AG04450 (cell line): ENCODE measurements at places on chromosomes 2 and 18. TPM values are rescaled to one million over a fixed set of nuclear protein-coding genes. Genes with fewer than 3 reads are reported as not detected.

DNA sequence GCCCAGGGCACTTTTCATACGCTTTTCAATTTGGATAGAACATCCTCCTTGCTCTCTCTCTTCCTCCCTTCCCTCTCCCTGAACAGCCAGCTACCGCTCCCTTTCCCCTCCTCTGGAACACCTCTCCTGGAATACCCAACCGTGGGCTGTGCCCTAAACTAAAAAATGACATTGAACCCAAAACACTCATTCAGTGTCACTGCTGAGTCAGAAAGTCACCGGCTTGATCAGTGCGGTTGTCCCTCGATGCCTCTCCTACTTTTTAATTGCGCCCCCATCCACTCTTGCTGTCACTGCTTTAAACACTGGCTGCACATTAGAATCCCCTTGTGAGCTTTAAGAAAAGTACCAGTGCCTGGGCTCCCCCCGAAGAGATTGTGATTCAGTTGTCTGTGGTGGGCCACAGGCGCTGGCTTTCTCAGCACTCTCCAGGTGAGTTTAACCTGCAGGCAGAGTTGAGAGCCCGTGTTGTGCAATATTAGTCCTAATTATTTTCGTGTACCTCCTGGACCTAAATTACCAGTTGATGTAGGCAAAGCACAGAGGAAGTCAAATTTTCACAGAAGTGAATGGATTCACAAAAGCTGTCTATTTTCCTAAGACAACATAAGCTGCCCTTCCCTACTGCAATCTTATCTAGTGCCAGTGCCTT lies 302.0 kb downstream of the PRKCE start:
- DNase-seq, result no peak

DNA sequence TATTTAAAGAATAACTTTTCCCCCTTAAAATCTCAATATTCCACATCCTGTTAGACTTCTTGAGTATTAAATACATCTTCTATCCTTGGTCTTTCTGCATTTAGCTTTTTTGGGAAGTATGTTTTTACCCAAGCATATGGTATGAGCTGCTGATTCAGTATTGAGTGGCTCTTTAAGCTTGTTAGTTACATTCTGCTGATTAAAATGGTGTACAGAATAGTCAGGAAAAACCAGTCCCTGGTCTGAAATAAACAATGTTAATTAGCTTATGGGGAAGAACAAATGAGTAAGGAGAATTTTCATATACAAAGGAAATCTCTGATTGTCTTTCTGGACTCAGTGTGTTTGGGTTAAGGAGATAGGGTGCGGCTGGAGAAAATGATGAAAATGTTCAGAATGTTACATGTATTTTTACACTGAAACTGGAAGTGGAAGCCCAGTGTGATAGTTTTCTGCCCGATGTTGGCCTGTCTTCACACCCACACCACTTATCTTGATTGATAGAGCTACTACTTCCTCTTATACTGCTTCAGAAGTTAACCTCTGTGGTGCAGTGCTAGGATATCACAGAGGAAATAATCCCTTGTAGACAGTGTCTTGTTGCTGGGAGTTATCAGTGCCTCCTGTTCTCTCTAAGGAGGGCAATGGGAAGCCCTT lies 84.0 kb downstream of the MSH2 start:
- no peak for DNase-seq

- DNase-seq, result peak; percentile 82
Measured at GRCh38 chr2:113283704-113284284, 5.1 kb upstream of the PAX8 start.

GRCh38 chr2:150325656-150326314 lies 161.7 kb downstream of the RND3 start:
- no peak for DNase-seq

GRCh38 chr2:235461763-235462414 lies 32.0 kb upstream of the AGAP1 start:
- DNase-seq, result no peak

DNA sequence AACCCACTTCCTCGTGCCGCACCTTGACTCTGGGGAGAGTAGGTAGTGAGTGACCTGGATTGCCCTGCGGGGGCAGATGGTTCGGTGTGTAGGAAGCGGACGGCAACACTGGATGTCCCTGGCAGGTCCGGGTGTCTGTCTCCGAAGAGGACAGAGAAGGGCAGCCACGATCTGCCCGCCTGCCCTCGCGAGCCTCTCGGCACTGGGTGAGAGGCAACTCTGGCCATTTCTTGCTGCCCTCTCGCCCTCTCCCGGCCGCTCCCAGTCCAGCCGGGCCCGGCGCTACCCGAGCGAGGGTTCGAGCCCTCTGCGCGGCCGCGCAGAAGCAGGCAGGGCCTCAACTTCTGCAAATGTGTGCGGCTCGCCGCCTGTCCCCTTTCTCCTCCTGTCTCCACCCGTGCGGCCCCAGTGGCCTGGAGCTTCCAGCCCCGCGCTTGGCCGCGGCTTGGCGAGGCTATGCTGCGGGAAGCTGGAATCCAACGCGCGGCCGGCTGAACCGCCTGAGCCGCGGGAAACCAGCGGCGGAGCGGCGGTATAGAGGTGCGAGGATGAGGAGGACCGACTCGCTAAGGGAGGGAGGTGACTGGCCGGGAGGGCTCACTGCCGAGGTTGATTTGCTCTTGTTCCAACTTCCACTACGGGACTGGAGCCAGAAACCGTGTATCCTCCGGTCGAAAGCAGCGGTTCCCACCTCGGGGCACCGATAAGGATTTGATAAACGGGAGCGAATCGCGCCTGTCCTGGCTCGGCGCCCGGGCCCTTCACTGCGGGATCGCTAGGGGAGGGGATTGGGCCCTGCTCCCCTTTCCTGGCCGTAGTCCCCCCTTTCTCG lies 1.5 kb downstream of the EPAS1 start:
- DNase-seq, result no peak

DNA sequence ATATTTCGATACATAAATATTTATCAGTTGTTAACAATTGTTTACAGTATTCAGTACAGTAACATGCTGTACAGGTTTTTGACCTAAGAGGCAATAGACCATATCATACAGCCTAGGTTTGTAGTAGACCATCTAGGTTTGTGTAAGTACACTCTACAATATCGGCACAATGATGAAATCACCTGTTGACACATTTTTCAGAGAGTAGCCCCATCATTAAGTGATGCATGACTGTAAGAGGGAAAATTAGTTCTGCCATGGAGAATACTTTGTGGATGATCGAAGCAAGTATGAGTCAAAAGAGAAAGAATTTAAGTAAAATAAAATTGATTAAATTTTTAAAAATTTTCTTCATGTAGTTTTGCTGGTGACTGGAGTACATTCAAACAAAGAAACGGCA lies 32.6 kb downstream of the VIT start:
- DNase-seq, result no peak

DNA sequence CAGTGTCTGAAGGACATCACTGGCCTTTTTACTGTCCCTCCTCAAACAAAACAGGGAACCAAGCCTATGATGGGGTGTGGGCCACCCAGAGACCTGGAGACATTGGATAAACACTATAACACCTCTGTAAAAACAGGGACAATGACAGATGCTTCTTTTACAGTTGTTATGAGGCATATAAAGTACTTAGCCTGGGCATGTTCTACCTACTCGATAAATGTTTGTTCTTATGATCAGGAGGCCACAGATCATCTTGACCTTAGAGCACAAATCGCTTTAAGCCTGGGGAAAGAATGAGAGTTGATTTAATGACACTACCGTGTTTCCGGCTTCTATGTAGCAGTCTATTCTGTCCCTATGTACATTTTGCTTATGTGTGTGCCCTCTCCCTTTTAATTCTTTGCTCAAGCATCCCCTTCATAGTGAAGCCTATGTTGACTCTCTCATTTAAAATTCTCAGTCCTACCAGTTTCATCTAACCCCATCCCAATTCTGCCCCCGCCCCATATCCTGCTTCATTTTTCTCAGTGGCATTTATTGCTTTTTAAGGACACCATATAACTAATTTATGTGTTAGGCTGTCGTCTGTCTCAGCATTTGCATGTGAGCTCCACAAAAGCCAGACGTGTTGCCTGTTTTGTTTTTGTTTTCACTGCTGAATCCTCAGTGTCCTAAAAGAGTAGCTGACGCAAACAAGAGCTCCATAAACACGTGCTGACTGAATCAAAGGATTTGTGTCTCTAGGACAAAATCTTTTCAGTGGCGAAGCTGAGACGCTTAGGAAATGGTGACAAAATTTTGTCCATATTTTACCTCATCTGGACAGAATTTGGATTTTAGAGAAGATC lies 182.3 kb upstream of the ST6GAL2 start:
- no peak for DNase-seq

DNA sequence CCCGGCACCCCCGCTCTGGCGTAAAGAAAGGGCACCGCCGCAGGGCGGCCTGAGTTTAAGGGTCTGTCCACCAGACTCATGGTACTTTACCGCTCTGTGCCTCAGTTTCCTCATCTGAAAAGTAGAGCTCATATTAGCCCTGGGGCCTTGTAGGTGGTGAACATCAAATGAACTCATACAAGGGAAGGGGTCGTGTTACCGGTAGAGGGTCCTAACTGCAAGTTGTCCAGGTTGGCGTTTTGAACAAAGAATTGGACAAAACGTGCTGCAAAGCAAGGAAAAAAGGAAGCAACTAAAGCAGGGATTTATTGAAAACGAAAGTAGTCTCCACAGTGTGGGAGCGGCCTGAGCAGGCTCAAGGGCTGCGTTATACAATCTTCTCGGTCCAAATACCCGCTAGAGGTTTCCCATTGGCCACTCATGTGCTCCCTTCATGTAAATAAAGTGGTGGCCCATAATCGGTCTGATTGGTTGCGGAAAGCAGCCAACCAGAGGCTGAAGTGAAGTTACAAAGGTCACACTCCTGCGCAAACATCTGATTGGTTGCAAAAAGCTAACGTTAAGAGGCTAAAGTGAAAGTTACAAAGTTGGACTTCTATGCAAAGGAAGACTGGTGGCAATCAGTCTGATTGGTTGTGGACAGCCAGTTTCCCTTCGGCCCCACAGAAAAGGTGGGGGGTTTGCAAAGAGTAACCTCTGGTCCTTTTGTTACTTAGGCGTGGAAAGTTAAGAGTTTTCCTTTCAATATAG lies 80.7 kb upstream of the LDLRAD4 start:
- DNase-seq, result no peak

DNA sequence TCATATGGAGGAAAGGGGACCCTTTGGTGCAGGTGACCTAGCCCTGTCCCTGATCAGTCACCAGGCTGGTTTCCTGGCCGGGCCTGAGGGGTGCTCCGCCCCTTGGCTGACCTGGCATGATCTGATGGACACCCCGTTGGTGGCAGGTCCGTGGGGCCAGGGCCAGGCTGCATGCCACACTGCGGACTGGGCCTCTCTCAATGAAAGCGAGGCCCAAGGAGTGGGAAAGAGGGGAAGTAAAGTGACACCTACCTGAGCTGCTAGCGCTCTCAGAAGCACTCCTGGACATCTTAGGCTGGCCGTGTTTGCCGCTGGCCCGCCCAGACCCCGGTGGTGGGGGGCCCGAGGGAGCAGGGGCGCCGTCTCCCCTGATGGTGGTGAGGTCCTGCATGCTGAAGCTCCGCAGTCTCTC lies 33.1 kb downstream of the MRPL35 start:
- no peak for DNase-seq

DNA sequence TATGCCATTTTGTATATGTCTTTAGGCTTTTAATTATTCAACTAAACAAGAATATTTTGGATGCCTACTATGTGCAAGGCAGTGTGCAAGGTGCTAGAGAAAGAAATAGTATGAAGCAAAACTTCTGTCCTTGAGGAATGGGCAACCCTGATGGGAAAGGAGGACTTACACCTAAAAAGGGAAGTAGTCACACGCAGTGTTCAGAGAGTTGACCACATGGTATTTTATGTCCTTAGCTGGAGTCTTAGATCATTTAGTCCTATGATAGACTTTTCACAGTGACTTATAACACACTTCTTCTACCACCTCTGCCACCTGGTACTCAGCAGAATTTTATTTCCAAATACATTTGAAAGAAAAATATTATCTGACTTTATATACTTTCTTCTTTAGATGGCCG lies 291.6 kb downstream of the PLCL1 start:
- no peak for DNase-seq

DNA sequence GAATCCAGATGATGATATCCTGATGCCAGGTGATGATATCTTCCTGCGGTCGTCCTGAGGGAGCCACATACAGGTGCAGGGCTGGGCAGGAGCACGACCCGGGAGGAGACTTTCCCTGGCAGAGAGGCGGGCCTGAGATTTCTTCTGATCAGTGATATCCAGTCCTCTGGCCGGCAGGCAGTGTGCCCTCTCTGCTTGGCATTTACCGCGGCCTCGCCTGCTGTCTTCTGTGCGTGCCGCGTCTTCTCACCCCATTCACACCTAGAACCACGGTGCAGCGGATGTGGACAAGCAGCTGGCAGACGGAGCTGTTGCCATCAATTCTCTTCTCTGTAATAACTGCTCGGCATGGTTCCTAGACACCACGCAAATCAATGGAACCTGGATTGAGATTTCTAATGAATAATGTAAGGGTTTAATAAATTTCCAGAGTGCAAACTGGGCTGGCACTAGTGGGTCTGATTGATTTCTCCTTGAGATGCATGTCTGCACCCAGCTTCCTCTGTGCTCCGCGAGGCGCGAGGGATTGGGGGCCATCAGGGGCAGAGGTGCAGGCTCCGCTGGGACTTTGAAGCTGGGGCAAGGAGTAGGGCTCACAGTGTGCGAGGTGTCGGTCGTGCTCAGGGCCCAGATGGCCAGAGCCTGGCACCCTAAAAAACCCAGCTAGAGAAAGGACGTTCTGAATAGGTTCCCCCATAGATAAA lies 208.9 kb upstream of the HDAC4 start:
- no peak for DNase-seq

- no peak for DNase-seq
Measured at GRCh38 chr2:43100883-43101662, 125.3 kb downstream of the ZFP36L2 start.

DNA sequence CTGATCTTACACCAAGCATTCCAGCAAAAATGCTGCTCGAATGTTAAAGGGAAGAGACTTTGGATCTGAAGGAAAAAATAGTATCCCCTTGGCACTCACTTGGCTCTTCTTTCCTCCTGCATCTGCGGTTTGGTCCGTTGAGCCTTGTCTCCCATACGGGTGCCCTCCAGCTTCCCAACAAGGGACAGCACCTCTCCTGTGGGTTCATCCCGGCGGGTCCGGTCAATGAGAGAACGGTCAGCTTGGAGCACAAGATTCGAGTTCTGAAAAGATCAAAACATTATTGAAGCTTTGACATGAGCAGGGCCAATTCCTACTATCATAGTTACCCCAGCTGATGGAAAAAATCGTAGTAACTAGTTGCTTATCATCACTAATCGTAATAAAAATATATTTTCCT lies 740 bp downstream of the SNRNP200 start:
- DNase-seq, result no peak

Gene TIA1
- polyA plus RNA-seq, result 139 and 192 TPM in 2 replicates

Gene MPP4
- 8.6 and 9.1 TPM in 2 replicates for polyA plus RNA-seq

Gene RGPD8
- polyA plus RNA-seq, result 1.5 and 2.6 TPM in 2 replicates

Gene CNOT11
- polyA plus RNA-seq, result 66.8 and 68.5 TPM in 2 replicates

Gene TFCP2L1
- not detected in 2 replicates for polyA plus RNA-seq
